ENCODE measurements at places on chromosomes 1 and 21. TPM values are rescaled to one million over a fixed set of nuclear protein-coding genes. Genes with fewer than 3 reads are reported as not detected.

- DNase-seq, result no peak
These were observed 132.5 kb upstream of the LYPLAL1 start for GRCh38 chr1:219041141-219041540.

DNA sequence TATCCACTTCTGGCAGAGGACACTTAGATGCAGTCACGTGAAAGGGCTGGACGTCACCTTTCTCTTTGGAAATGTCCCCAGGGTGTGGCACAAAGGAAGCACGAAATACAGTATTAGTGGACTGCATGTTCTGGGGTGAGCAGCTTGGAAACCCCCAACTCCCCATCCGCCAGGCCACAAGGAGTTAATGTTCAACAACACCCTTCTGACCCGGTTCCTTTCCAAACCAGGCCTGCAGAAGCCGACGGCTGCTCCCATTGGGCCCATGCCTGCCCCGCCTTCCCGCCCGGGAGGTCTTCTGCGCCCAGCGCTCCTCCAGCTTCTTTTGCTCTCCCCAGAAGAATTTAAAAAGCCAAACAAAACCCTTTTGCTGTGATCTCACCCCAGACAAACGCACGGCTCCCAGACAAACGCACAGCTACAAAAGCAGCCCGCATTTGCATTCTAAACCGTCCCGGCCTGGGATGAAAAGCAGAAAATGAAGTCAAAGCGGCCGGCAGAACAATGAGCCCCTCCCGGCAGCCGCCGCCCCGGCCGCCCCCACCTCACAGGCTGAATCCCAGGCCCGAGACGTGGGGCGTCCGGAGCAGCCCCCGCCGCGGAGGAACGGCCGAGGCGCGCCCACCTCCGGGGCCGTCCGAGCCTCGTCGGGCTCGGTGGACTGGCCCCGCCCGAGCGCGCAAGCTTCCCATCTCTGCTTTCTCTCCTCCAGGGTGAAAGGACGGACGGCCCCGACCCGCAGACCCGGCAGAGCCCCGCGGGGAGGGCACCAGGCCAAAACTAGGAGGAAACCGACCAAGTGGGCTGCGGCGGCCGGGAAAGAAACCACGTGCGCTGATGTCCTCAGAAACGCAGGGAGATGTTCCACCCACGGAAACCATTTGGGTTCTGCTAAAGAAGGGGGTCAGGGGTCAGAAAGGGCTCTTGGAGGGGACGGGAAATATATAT, 101.9 kb downstream of the PLPP3 start:
- DNase-seq, result no peak

- DNase-seq, result peak; percentile 22
These were observed 594.6 kb upstream of the ZP4 start for GRCh38 chr1:238485057-238485911.

- no peak for DNase-seq
These were observed 22.0 kb downstream of the WNT9A start for GRCh38 chr1:227925582-227926198.

GRCh38 chr1:14925336-14926136, 228.0 kb upstream of the TMEM51 start:
- DNase-seq, result no peak

DNA sequence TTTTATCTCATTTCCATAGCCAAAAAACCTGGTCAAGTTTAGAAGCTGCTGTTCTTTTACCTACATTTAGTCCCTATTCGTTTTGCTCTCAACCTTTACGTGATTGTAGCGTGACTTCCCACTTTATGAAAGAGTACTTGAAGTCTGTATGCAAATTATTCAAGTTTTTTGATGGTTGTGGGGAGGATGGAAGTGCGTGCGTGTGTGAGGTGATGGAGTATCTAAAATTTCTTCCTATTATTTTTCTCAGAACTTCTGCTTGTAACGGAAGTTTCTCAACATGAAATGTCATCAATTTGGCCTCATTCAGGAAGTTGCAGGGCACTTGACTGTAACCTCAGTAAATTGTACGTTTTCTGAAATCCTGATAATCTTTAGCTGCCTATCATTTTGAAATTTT, 64.0 kb downstream of the SAMSN1 start:
- DNase-seq, result no peak

- peak; percentile 37 for DNase-seq
These were observed 8.0 kb upstream of the PLCH2 start for GRCh38 chr1:2468041-2468472.

DNA sequence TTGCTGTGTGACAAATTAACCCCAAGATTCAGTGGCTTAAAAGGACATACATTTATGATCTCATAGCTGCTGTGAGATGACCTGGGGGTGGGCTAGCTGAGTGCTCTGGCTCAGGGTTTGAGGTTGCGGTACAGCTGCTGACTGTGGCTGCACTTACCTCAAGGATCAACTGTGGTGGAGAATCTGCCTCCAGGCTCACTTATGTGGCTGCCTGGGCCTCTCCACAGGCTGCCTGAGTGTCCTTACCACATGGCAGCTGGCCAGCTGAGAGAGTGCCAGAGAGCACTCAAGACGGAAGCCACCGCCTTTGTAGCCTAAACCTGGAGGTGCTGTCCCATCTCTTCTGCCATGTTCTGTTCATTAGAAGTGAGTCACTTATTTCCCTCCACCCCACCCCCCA, 5.7 kb downstream of the LRRC71 start:
- DNase-seq, result no peak

GRCh38 chr1:84861988-84862644, 30.9 kb downstream of the LPAR3 start:
- DNase-seq, result no peak

GRCh38 chr1:237759377-237759776, 131.3 kb downstream of the ZP4 start:
- DNase-seq, result no peak

DNA sequence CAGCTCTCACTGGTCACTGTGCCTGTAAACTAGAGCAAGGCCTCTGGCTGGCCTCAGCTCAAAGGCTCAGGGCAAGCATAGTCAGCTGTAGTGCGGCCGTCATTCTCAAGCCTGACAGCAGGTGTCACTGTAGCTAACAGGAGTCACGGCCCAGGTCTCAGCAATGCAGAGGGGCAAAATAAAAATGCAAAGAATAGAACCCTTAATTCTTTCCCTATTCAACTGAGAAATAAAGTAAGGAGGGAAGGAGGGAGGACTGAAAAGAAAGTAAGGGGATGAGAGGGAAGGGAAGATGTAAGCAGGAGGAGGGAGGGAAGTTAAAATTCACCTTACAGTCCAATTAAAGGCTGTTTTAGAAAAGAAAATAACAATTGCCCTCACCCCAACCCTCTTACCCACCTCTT, 106.1 kb downstream of the KIAA0319L start:
- peak; percentile 82 for DNase-seq

- no peak for DNase-seq
These were observed 85.0 kb downstream of the GALNT2 start for GRCh38 chr1:230151924-230152468.

DNA sequence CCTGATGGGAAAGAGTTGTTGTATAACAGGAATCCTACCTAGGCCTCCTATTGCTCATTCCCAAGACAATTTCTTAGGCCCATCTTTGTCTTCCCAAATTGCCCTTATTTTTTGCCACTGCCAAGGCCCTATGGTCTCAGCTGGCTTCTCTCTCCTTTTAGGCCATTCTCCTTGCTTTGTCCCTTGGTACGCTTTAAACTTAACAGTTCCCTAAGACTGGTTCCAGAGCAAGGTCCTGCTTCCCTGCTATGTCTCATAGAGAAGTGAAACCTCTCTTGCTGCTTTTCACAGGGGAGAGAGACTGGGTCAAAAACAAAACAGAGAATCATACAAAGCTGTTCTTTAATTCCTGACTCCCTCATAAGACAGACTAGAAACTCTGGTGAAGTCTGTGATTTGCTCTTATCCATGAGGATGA, 77.1 kb downstream of the XCL2 start:
- DNase-seq, result no peak

- no peak for DNase-seq
These were observed 6.1 kb upstream of the CD1A start for GRCh38 chr1:158248118-158248517.

GRCh38 chr1:197798492-197798891, 23.2 kb upstream of the DENND1B start:
- no peak for DNase-seq

TMEM234 gene
- 11.8 TPM for total RNA-seq

OR10J1 gene
- not detected for total RNA-seq

SPRR2F gene
- total RNA-seq, result not detected

ALPL gene
- 0.26 TPM for total RNA-seq

C1orf94 gene
- not detected for total RNA-seq

SRGAP2B gene
- 45.6 TPM for total RNA-seq

LEMD1 gene
- 0.26 TPM for total RNA-seq

CYP4X1 gene
- total RNA-seq, result 3.4 TPM

FCRL5 gene
- not detected for total RNA-seq

RASSF5 gene
- total RNA-seq, result 0.13 TPM
